Fibroblast of villous mesenchyme (primary cell): ENCODE measurements at places on chromosomes 1 and 21.

GRCh38 chr1:201625851-201626251 is 86.9 kb downstream of the NAV1 start:
- no peak for DNase-seq

- no peak for DNase-seq
Observed at GRCh38 chr1:33797849-33798248, 66.0 kb upstream of the HMGB4 start.

DNA sequence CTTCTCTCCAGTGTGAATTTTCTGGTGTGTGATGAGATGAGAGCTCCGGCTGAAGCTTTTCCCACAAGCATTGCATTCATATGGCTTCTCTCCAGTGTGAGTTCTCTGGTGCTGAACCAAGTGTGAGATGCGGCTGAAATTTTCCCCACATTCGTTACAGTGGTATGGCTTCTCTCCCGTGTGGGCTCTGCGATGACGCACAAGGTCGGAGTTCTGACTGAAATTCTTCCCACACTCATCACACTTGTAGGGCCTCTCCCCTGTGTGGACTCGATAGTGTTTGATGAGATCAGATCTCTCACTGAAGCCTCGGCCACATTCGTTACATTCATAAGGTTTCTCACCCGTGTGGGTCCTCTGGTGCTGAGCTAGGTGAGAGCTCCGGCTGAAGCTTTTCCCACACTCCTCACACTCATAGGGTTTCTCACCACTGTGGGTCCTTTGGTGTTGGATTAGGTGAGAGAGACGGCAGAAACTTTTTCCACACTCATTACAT is 7.4 kb downstream of the ZNF436 start:
- no peak for DNase-seq

DNA sequence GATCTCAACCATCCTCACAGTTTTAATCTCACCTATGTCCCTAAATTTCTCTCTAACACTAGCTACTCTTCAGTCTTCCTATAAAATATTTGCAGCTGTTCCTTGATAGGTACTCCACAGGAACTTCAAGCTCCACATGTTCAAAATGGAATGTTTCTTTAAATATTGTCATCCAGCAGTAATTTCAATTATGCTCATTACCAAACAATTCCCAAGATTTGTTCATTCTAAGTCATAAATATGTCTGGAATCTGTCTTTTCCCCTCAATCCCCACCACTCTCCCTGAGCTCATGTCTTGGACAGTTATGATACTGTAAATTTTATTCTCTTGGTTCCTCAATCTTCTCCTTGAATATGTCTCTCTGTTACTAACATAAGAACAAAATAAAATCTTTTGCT is 214.4 kb downstream of the NRIP1 start:
- DNase-seq = no peak

- DNase-seq = no peak
Observed at GRCh38 chr1:178166429-178167024, 72.6 kb downstream of the RASAL2 start.

DNA sequence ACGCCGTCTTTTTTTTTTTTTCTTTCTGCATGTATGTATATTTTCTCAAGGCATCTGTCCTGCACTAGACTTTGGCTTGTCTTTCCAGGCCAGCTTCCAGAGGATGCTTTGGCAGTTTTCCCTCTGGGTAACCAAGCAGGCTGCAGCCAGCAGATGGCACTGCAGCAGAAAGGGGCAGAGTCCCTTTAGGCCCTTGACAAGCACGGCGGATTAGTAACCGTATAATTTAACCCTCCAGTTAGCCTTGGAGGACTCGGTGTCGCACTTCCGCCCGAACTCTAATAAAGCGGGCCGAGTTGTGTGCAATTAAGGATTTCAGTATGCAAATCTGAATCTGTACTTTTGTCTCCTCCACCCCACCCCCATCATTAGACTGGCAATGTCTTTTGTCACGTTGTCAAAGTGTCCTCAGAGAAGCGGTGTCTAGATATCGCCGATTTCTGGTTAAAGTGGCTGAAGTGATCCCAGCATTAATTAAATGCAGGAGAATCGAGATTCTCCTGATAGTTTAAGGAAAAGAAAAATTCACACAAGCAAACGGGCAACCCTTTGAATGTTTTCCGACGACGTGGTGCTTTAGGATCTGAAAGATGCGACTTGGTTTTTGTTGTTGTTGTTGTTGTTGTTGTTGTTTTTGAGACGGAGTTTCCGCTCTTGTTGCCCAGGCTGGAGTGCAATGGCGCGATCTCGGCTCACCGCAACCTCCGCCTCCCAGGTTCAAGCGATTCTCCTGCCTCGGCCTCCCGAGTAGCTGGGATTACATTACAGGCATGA is 1.1 kb upstream of the TMEM167B start:
- peak; percentile 84 for DNase-seq

DNA sequence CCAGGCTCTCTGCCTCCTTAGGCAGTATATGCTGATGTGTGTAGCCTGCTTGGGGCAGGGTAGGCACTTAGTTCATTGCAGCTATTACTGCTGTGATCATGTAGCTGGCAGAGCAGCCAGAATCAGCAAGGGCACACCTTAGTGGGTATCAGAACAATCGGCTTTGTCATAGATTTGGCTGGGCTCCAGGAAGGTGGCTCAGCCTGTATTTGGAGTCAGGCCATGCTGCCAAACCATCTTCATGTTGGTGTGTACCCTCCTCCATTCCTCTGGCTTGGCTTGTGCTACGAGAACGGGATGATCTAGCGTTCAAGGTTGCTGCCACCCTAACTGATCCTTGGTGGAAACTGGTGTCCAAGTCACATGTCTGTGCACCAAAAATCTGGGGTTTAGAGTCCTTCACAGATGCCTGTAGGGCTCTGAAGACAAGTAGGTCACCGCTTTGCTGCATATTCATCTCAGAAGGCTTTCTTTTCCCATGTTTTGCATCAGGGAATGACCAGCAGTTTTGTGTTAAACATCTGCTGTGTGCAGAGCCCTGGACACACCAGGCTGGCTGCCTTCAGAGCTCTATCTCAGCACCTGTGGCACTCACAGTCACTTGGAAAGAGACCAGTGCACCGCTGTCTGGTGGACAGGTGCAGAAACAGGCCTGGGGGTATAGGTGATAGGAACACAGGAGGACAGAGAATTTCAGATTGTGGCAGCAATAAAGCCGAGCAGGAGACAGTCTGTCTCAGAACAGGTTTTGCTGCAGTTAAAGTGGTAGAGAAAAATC is 23.7 kb downstream of the VANGL1 start:
- no peak for DNase-seq

- no peak for DNase-seq
Observed at GRCh38 chr1:56782773-56783172, 36.4 kb downstream of the FYB2 start.

DNA sequence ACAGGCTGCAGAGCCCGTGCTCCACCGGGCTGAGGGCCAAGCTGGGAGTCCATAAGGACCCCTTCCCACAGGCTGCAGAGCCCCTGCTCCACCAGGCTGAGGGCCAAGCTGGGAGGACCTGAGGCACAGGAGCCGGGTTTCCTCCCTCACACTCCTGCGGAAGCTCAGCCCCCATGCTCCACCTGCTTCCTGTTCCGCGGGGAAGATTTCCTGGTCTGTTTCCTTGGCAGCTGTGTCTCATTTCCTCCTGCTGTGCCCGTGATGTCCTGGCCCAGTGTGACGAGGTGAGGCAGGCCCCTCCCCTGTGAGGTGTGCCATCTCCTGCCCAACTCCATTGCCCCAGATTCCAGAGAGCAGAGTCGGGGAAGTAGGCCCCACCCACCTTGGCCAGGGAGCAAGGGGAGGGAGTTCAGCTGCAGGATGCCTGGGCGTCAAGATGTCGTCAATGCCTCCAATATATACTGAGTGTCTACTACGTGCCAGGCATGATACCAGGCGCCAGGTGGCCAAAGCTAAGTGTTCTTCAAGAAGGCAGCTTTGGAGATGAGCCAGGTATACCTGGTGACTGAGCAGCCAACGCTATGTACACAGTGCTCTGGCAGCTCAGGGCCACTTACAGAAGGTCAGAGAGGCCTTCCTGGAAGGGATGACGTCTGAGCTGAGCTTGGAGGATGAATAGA is 58.8 kb downstream of the NAV1 start:
- DNase-seq = no peak
